ENCODE measurements at places on chromosomes 2 and 18.

- DNase-seq, result no peak
Measured at GRCh38 chr2:164565359-164565758, 55.9 kb downstream of the GRB14 start.

DNA sequence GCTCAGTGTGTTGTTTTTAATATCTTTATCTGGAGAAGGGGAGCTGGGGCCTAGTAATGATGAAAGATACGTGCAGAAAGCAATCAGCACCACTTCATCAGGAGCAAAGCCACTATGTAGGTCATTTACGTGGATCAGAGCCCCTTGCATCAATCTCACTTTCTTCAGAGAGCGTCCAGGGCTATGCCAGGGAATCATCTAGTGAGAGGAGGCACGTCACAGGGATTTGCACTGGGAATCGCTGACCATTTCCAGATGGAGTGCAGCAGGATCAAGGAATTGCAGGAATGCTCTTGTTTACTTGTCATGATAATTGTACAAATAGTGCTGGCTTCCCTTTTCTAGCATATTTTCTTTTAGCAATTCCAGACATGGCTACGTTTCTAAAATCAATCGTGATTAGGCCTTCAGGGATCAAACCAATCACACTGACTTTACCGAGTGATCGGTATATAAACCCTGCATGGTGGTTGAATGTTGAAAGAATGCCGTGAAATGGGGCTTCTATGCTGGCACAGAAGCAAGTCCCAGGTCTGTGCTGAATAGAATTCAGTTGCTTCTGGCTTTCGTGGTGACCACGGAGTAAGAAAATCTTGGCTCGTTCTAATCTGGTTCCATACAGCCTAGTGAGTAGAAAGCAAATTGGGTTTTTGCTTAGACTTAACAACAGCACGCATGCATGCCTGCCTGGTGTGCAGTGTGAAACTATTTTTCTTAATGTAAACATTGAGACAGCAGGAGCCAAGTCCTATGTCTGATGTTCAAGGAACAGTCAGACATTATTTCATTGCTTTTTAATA is 122.8 kb downstream of the TMEM200C start:
- DNase-seq, result no peak

GRCh38 chr18:24869285-24869684 is 408.8 kb downstream of the HRH4 start:
- DNase-seq, result no peak

GRCh38 chr2:28172114-28172898 is 220.4 kb upstream of the FOSL2 start:
- DNase-seq, result no peak

GRCh38 chr18:57534511-57534909 is 52.0 kb downstream of the FECH start:
- no peak for DNase-seq

DNA sequence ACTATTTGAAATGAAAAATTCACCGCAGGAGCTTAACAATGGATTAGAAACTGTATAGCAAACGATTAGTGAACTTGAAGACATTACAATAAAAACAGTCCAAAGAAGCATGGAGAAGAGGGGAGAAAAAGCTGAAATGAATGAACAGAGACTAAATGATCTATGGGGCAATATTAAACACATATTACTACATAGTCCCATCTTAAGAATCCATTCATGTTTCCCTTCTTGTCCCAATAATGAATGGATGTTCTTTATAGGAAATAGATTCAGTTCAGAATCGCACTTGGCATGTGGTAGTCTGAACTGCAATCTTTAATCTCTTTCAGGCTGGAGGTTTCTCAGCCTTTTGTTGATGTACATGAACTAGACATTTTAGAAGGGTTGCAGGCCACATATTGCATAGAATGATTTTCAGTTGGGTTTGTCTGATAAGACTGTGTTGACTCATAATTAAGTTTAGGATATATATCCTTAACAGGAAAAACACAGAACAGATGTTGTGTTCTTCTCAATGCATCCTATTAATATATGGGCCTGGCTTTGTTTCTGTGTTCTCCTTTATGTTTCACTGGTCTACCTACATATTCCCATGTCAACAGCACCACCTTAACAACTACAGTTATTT is 27.9 kb downstream of the CCDC88A start:
- no peak for DNase-seq

GRCh38 chr2:234502919-234503285 is 6.0 kb upstream of the ARL4C start:
- no peak for DNase-seq
